ENCODE measurements at places on chromosomes 11 and 22.

DNA sequence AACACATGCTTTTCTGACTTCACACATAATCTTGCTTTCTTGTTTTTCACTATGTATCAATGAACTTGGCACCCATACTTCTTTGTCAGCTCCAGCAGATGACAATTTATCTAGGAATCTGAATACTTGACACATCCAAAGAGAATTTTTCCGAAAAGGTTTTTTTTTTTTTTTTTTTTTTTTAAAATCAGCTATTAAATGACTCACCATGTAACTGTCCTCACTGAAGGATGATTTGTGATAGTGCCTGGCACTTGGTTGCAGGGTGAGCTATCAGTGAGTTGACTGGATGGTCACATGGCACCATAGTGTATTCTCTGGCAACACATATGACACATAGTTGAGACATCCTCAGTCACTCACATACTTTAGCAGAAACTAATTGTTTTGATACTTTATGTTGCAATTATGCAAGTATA is 133.4 kb upstream of the E2F8 start:
- DNase-seq = no peak

DNA sequence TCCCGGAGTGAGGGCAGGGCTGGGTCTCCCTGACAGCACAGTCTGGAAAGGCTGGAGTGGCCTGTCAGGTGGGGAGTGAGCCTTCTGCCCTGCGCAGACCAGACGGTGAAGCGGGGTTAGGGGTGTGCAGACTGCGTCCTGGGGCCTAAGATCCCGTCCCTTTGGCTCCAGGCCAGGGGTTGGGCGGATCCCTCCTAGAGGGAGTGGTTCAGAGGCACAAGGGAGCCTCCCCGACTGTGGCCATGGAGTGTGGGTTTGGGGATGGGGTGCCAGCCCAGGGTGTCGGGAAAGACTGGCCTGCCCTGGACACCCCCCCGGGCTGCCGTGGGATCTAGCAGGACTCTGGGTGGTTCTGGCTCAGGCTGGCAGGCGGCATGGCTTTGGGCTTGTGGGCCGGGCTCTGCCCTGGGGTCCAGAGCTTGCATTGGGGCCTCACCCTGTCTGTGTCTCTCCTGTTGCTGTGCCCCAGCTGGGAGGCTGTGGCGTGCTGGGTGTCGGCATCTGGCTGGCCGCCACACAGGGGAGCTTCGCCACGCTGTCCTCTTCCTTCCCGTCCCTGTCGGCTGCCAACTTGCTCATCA is 19.5 kb downstream of the TSPAN4 start:
- no peak for DNase-seq

DNA sequence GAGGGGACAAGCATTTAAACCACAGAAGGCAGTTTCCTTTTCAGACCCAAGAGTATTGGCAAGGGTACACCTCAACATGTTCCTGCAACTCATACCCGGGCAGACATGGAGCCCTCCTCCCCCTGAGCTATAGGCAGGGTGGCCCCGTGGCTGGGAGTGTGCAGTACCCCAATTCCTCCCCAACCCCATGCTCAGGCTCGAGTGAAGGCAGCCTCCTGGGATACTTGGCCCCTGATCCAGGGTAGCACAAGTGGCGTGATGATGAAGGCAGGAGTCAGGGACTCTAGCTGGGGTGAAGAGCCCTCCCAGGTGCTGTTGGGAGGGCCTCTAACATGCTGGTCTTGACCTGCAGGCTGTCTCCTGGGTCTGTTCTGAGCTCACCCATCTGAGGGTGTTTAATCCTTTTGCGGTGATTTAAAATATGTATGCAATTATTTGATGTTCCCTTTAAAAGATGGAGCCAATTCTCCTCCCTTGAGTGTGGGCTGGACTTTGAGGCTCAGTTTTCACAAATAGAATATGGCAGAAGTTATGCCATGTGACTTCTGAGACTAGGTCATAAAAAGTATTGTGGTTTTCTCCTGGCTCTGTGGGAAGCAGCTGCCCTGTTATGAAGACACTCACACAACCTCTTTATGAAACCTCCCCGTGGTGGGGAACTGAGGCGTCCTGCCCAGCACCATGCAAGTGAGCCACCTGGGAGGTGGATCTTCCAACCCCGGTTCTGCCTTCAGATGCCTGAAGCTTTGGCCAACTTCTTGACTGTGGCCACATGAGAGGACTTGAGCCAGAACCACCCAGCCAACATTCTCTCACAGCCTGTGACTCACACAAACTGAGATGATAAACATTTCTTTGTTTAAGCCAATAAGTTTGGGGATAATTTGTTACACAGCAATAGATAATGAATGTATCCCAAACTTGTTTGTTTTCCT is 54.7 kb upstream of the NECTIN1 start:
- DNase-seq = no peak

GRCh38 chr11:123103326-123103980 is 41.5 kb upstream of the HSPA8 start:
- no peak for DNase-seq

DNA sequence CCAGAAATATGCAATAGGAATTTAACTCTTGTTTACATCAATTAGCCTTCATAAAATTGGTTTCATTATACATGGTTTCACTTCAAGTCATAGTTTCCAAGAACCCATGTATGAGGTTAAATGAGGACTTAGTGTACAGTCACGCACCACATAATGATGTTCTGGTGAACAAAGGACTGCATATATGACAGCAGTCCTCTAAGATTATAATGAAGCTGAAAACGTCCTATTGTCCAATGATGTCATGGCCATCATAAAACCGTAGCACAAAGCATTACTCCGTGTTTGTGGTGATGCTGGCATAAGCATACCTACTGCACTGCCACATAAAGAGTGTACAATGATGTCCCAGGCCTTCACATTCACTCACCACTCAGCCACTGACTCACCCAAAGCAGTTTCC is 31.1 kb downstream of the SMCO4 start:
- DNase-seq = peak; percentile 25

DNA sequence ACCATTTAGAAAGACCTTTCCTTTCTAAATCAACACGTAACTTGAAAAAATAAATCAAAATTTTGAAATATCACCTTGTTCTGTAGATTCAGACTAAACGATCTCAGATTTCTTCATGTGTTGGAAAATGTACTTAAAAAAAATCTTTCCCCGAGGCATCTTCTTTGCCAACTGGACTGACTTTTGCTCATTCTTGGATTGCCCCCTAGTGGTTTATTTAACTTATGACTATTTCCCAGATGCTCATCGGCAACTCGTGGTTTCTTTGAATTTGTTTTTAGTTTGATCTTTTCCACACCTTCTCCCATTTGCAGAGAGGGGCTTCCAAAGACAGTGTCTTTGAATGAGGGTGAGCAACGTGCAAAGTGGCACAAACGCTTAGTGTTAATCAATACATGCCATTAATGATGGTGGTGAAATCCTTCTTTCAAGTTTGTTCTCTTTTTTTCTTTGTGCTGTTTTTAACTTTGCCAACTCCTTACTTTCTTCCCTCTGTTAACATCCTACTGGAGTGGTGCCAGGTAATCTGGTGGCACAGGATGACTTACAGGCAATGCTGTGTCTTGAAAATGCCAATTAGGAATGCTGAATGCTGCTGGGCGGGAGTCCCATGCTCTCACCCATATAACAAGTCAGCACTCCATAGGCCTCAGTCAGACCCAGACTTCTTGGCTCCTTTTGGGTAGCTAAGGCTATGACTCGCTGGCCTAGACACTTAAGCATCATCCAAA is 18.3 kb downstream of the PRSS23 start:
- no peak for DNase-seq

- no peak for DNase-seq
These were observed 817.4 kb downstream of the OPCML start for GRCh38 chr11:132714859-132715440.

- no peak for DNase-seq
These were observed 53.7 kb upstream of the OR4B1 start for GRCh38 chr11:48162885-48163268.

DNA sequence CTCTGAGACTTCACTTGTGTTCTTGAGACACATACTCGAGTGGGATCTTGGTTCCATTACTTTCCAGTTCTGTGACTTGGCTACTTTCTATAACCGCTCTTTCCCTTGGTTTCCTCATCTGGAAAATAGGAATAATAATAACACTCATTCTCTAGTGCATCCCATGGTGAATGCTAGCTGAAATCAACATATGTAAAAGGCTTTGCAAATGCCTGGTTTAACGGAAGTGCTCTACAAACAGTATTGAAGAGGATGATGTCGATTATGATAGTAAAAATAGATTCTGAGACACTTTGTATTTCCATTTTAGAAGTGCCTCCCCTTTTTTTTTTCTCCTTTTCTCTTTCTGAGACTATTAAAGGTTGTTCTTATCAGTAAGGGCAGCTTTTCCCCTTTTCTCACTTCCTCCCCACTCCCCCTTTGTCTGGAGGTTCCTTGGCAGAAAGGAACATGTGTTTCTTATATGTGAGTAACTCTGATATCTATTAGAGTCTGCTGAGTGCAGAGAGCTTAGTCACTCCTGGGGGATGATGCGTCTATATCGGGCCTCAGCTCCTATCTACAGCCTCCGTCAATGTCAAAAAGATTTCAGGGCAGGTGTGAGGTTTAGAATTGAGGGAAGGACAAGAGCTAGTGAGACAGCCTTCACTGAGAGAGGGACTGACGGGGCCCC is 489.3 kb downstream of the NTM start:
- no peak for DNase-seq

GRCh38 chr11:3192511-3193372 is 25.9 kb downstream of the MRGPRG start:
- DNase-seq = no peak

GRCh38 chr11:12090761-12091258 is 19.6 kb upstream of the MICAL2 start:
- DNase-seq = no peak

- no peak for DNase-seq
These were observed 31.9 kb upstream of the SMIM38 start for GRCh38 chr11:69123593-69124545.

DNA sequence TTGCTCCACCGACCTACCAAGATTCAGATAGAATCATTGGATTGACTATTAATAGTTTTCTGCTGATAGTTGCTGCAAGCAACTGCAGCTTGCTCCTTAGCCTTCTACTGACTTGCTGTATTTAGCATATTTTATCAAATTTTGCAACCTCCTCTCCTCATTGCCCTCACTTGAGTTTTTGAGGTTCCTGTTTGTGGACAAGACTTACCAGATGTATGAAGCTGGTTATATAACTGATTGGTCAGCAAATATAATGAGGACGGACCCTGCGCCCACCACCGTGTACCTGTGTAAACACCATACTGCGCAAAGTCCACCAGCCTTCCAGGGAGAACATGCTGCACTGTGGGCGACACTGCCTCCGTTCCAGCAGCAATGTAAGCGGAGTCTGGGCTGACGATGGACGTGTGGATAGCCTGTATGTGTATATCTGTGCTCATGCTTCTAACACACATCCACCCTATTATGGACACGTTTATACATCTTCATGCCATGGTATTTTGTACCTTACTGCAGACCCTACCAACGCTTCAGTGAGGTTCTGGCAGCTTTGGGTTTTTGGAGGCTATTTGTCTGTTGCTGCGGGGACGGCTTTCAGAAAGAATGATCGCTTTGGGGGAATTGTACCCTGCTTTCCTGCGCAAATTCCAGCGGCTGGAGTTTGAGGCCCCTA is 1.5 kb upstream of the USP18 start:
- DNase-seq = no peak

DNA sequence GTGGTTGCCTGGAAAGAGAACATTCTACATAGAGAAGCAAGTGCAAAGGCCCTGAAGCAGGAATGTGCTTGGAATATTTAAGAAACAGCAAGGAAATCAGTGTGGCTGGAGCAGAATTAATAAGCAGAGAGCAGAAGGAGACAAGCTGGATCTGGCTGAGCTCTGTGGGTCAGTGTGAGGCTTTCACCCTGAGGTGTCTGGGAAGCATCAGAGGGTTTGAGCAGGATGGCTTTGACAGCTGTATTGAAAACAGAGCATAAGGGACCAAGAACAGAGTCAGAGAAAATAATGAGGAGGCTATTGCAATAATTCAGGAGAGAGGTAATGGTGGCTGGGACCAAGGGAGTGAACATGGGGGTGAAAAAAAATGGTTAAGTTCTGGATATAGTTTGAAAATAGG is 199.6 kb downstream of the NXPE2 start:
- DNase-seq = no peak

GRCh38 chr22:18113680-18114394 is 3.2 kb downstream of the TUBA8 start:
- DNase-seq = no peak

DNA sequence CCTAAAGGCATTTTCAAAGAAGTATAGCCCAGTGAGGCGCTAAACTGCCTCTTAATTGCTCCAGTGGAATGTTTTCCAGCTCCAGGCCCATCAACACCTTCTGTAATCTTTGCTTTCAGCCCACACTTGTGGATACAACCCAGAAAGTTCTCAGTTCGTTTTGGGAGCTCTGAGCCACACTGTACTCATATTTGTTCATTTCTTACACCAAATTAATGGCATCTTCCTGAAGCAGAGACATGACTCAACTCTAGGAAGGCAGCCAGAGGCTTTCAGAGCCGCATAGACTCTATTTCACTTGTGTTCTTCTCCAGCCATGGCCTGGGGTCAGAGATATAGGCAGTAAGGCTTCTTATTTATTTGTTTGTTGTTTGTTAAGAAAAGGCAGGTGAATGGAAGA is 175.5 kb upstream of the NCAM1 start:
- no peak for DNase-seq

GRCh38 chr11:36431429-36432092 is 78.5 kb downstream of the TRAF6 start:
- no peak for DNase-seq

DNA sequence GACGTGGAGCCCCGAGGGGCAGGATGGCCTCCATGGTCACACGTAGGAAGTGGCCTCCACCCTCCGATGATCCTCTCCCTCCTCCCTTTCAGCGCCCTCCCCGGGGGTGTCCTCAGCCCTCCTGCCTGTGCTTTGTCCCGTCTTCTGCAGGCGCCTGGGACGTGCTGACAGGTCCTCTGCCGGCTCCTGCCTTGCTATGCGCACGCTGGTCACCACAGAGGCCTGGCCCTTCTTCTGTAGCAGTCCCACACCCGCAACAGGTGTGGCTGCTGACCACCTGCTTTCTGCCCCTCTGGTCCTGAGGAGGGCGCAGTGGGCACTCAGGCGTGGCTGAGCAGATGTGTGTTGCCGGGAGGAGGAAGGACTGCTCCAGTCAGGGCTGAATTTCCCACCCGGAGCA is 27.7 kb upstream of the PPP6R3 start:
- no peak for DNase-seq

DNA sequence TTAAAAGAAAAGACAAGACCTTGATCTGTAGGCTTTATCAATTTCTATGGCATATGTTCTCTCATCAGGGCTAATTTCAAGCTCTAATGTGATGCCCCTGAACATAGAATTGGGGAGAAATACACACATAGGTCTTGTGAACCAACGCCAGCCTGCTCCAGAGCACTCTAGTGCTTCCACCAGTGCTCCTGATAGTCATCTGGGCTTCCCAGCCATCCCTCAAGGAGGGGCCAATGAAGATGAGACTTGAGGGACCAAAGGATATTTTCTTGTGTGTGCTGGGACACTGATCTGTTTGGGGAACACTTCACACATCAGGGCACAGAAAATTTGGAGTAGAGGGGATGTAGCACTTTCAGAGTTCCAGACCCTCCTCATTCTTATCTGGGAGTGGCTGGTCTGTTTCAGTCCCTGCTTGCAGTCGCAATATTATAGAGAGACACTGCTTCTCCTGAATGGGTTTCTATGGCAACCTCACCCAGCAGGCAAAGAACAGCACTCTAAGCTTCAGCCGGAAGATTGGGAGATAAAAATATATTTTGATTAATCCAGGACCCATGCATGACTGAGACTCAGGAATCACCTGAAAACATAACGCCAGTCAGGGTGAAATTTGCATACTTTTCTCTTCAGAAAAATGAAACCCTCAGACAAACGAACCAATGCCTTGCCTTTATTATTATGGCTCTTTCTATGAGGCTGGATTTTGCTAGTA is 28.4 kb upstream of the SCN3B start:
- DNase-seq = no peak
